ENCODE measurements at places on chromosomes 13 and 19.

- DNase-seq = peak; percentile 72
These were observed 495.5 kb downstream of the FOXO1 start for GRCh38 chr13:40170982-40171381.

GRCh38 chr19:47228168-47228936 lies 2.6 kb downstream of the BBC3 start:
- DNase-seq = peak; percentile 68

GRCh38 chr19:14505488-14506239 lies 9.7 kb upstream of the GIPC1 start:
- peak; percentile 91 for DNase-seq

GRCh38 chr13:94705081-94706030 lies 7.0 kb downstream of the SOX21 start:
- DNase-seq = peak; percentile 25

GRCh38 chr13:22866221-22866620 lies 314.6 kb upstream of the SGCG start:
- no peak for DNase-seq

GRCh38 chr19:2230807-2231533 lies 5.2 kb downstream of the PLEKHJ1 start:
- no peak for DNase-seq

DNA sequence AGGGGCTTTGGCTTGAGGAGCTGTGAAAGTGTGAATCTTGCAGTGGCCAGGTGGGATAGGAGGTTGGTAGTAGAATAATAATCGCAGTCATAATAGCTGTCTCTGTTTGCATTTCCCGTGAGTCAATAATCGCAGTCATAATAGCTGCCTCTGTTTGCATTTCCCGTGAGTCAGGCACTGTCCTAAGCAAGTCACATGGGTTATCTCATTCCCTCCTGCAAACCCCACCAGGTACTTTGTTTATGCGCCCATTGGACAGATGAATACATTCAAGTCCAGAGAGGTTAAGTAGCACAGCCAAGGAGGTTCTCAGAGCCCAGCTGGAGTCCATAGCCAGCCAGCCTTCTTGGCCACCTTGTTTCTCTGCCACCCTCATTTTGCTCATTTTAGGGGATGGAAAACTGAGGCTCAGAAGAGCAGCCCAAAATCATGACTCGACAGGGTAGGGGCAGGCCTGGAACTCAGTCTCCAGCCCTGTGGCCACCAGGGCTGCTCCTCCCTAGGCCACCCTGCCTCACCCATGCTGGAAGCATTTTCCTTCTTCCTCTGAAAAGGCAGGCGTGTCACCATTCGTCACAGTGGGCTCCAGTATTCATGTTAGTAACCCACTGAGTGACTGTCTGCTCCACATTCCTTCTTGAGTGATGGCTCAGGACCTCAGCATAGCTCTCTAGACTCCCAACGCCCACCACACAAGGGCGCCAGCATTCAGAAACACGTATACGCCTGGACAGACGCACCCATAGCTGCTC lies 206.2 kb downstream of the URI1 start:
- DNase-seq = no peak

DNA sequence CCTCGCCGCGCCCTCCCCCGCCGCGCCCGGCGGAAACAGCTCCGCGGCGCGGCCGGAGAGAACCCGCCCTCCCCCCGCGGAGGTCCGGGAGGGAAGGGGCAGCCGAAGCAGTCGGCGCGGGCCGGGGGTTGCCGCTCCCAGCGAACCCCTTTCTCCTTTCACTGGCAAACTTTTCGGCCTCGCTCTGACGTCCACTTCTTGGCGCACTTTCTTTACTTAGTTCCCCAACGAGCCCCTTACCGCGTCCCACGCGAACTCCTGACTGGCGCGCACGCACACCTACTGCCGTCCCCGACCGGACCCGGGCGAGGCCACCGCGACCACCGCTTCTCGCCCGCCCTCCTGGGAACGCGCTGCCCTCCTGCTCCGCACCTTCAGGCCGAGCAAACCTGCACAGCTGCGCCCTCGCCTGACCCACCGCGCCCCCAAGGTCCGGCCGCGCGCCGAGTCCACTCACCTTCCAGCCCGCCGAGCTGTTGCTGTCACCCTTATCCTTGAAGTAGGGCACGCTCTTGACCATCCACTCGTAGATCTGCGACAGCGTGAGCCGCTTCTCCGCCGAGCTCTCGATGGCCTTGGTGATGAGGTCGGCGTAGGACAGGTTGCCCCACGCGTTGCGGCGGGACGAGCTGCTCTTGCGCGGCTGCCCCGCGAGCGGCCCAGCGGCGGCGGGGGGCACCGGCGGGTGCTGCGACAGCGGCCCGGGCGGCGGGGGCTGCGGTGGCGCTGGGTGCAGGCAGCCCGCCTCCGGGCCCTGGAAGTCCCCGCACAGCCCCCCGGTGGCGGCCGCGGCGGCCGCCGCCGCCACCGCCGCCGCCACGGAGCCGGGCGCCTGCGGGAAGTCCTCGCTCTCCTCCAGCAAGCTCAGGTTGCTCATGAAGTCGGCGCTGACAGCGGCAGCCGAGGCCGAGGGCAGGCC lies 1.1 kb downstream of the FOXO1 start:
- DNase-seq = peak; percentile 63

DNA sequence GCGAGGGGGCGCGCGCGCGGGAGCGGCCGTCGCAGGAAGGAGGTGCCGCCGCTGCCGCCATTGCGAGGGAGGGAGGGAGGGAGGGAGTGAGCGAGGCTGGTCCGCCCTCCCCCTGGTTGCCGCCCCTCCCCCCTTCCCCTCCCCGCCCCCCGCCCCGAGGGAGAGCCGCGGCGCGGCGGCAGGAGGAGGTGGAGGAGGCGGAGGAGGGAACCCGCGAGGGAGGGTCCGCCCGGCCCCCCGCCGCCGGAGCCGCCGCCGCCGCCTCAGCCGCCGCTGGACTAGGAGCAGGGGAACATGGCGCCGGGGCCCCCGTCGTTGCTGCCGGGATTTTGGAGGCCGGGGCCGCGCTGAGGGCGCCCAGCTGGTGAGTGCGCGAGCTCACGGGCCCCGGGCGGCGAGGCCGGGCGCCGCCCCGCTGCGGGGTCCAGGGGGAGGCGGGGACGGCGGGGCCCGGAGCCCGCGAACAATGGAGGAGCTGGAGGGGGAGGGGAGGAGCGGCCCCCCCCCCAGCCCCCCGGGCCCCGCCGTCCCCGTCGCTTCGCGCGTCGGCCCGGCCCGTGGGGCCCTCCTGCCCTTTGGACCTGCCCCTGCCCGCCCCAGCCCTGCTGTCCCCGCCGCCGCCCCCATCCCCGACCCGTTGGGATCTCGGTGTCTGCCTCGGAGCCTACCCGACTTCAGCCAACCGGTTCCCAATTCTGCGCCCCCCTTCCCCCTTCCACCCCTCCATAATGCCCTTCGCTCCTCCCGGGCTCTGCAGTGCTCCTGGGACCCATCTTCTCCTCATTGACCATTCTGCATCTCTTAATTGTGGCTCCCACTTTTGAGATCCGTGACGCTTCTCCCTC lies at the start of gene ARHGAP35:
Gene ARHGAP35 (plus strand): TSS at position 152 of the 845 bp plus-strand sequence. CDS start 57,679 bp downstream, outside the sequence.
- peak; percentile 36 for DNase-seq

DNA sequence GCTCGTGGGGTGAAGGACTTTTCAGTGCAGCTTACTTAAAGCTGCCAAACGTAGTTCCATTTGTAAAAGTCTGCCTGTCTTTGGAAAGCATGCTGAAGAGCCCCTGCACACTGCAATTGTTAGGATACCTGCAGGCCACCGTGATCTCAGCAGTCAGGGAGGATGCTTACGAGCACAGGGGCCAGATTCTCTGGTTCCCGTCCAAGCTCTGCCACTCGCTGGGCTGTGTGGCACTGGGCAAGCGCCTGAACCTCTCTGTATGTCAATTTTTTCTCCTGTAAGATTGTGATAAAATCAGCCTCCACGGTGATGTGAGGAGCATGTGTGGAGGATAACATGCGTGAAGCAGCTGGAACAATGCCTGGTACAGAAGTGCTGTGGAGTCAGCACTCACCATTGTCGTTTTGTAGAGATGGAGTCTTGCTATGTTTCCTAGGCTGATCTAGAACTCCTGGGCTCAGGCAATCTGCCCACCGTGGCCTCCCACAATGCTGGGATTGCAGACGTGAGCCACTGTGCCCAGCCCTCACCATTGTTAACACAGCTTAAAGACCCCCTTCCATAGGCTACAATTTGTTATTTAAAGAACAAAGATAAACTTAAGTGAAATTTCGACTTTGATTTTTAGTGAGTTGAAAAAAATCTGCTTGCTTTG lies 3.5 kb downstream of the ADPRHL1 start:
- DNase-seq = no peak

DNA sequence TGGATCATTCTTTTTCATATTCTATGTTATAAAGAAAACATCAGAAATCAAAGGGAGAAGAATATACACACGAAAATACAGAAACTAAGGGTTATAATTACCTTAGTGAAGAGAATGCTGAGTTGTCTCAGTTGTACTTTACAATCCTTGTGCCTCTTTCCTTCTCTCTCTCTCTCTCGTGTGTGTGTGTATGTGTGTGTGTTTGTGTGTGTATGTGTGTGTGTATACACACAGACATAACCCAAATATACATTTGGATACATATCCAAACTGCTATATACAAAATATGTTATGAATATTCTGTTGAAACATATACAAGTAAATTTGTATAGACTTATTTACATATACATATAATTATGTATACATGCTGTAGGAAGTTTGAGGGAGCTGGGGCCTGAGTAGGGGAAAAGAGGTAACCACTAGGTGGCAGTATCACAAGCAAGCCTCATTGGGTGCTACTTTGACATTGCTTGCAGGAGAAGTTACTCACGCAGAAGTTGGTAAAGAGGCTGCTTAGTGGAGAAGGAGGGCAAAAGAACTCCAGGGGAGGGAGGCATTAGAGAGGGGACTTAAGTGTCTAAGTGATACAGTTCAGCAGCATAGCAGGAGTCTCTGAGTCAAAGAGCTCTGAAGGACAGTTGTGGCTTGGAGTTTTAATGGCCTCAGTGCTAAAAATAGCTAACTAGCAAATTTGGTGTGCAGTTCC lies 465.1 kb upstream of the PCDH20 start:
- DNase-seq = no peak

- DNase-seq = peak; percentile 97
These were observed at the start of gene RGCC for GRCh38 chr13:41456768-41457588. Gene RGCC, plus strand, starts transcription at chr13:41457550. Its CDS starts 158 bp downstream, at chr13:41457708.

- no peak for DNase-seq
These were observed 152.1 kb downstream of the POSTN start for GRCh38 chr13:37446503-37446902.

GRCh38 chr19:18161636-18162002 lies 8.7 kb downstream of the PIK3R2 start:
- no peak for DNase-seq

- no peak for DNase-seq
These were observed 33.0 kb downstream of the IL12RB1 start for GRCh38 chr19:18053576-18054219.

DNA sequence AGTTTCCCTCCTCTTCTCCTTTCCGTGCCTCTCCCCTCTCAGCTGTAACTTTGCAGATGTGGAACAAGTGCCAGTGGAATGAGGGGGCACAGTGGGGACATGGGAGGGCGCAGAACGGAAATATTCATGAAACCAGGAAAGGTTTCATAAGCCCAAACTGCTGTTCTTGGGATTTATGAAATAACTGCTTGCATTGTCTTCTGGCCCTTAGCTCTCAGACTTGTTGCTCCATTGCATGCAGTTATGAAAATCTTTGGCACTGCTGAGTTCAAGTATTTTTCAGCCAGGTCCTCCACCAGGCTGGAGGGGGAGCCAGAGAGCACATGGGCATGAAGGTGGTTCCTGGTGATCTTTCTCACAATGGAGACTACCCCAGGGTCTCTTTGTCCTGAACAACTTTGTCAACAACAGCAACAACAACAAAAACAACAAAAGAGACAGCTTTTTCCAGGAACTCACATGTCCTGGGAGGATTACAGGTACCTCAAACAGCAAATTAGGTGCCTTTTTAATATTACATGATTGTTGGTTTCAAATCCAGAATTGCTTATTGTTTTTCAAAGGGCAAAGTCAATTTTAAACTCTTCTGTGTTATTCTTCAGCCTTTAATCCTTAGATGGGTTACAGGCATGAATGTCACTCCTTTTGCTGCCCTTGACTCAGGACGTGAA lies 1.5 kb downstream of the RGCC start:
- peak; percentile 77 for DNase-seq

GRCh38 chr19:18440936-18441803 lies 3.2 kb upstream of the ISYNA1 start:
- DNase-seq = no peak

DNA sequence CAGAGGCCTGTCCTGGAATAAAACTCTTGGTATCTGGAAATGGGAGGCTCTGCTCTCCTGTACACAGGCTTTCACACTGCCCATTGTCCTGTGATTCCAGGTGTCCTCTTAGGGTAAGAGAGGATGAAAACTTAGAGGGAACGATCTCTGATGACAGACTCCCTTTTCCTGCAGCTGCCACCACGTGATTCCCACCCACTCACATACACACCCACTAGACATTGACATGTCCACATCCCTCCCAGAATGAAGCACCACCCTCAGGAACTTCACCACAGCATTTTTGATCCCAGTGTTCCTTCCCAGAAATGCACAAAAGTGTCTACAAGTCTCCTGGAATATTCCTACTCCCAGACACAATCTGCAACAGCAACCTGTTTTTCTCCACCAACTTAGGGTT lies 8.2 kb downstream of the ZNF429 start:
- no peak for DNase-seq

DNA sequence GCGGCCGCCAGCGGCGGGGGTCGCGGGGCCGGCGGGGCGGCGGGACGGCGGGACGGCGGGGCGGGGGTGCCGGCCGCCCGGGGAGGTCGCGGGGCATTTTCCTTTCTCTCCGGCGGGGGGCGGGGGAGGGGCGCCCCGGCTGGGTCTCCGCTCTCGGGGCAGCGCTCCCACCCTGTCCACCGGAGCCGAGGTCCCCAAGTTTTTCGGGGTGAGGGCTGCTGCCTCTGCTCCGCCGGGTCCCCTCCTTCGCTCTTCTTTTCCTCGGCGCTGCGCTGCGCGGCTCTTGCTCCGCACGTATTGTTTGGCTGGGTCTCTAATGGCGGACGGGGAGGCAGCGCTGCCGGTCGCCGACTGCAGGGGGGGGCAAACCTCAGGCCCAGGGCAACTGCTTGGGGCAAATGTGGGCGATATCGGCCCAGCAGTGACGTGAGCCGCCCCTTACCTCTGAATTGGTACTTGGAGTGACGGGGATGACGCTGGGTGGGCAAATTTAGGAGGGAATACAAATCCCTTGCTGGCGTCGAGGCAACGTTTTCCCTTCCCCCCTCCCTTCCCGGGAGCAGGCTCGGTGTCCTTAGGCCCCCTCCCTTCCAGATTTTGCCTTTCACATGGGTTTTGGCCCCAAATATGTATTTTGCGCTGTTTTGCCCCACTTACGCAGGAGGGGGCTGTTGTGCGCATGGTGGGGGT lies 759 bp downstream of the ZMYM2 start:
- DNase-seq = peak; percentile 82

- DNase-seq = no peak
These were observed 15.2 kb downstream of the CCNA1 start for GRCh38 chr13:36447501-36447900.

DNA sequence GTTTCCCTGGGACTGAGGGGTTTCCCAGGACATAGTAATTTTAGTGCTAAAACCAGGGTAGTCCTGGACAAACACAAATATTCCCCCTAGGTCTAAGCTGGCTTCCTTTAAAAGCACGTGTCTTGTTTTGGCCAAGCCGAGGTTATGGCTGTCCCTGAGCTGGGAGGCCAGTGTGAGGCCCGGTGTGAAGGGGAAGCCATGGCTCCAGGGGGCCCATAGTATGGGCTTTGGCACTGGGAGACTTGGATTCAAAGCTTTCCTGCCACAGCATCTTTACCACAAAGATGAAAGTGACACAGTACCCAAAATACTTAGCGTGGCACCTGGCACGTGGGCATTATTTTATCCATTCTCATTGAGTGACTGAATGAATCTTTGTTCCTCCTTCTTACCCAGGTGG lies 345.2 kb downstream of the ZNF536 start:
- DNase-seq = no peak
